ENCODE measurements at places on chromosomes 6 and 20. TPM values are rescaled to one million over a fixed set of nuclear protein-coding genes. Genes with fewer than 3 reads are reported as not detected.

HLA-DRA gene
- 2.1 TPM for total RNA-seq

HECA gene
- total RNA-seq, result 17.8 TPM

CD24 gene
- 1,512 TPM for total RNA-seq

SLC22A3 gene
- total RNA-seq, result 0.87 TPM

DDO gene
- total RNA-seq, result not detected

UBD gene
- total RNA-seq, result 24.6 TPM

OPRM1 gene
- total RNA-seq, result not detected

HLA-DOA gene
- 2.5 TPM for total RNA-seq

SOBP gene
- total RNA-seq, result 1.8 TPM

WFDC12 gene
- not detected for total RNA-seq

ENPP4 gene
- 4.9 TPM for total RNA-seq

BNIP5 gene
- total RNA-seq, result 2.1 TPM

DAAM2 gene
- 22.6 TPM for total RNA-seq

DNA sequence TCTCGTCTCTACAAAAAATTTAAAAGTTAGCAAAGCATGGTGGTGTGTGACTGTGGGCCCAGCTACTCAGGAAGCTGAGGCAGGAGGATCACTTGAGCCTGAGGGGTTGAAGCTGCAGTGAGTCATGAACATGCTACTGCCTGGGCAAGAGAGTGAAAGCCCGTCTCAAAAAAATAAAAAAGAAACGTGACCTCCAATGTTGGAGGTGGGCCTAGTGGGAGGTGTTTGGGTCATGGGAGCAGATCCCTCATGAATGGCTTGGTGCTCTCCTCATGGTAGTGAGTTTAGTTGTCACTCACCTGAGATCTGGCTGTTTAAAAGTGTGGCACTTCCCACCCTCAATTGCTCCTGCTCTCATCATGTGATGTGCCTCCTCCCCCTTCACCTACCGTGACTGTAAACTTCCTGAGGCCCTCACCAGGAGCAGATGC, 24.3 kb downstream of the RBL1 start:
- DNase-seq, result no peak

- DNase-seq, result no peak
Observed at GRCh38 chr20:34337544-34337943, 25.5 kb upstream of the ITCH start.

GRCh38 chr6:20882014-20882413, 347.8 kb downstream of the CDKAL1 start:
- no peak for DNase-seq

GRCh38 chr6:163883984-163884383, 469.5 kb downstream of the QKI start:
- DNase-seq, result no peak

GRCh38 chr20:17624551-17625245, 54.8 kb downstream of the DSTN start:
- no peak for DNase-seq

- no peak for DNase-seq
Observed at GRCh38 chr6:163367497-163368183, 46.9 kb upstream of the QKI start.

- no peak for DNase-seq
Observed at GRCh38 chr6:147509891-147510290, 1.4 kb downstream of the SAMD5 start.

GRCh38 chr6:9564021-9564420, 850.9 kb downstream of the TFAP2A start:
- no peak for DNase-seq

GRCh38 chr20:33785503-33785902, 25.6 kb upstream of the CHMP4B start:
- DNase-seq, result no peak

DNA sequence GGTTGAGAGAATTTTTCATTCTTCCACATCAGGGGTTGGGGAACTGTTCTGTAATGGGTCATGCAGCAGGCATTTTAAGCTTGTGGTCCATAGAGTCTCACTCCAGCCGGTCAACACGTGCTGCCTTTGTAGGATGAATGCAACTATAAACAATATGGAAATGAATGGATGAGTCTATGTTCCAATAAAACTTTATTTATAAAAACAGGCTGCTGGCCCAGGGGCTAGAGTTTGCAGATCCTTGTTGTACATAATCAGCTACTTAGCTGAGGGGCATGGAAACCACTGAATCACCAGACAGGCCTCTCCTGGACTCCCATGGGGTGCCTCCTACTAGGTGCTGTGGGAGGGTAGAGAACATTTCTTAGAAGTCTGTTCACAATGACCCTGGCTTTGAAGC, 243.4 kb downstream of the BMP7 start:
- no peak for DNase-seq

DNA sequence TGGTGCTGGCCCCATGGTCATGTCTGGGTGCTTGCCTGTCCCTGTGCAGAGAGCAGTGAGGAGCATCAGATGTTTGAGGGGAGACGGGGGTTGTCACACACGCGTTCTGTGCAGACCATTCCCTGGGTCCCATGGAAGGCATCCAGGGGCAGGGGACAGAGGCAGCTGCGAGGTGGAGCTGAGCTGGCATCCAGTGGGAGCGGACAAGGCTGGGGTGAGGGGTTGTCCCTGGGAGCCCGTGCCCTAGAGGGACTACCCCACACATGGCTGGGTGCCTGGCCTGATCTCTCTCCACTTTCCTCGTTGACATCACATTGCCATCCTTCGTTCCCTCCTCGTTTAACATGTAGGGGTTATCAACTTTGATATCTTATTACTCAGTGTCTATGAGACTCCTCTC, 331.3 kb downstream of the CDH4 start:
- DNase-seq, result no peak

GRCh38 chr6:30615958-30616810, 859 bp downstream of the PPP1R10 start:
- no peak for DNase-seq

DNA sequence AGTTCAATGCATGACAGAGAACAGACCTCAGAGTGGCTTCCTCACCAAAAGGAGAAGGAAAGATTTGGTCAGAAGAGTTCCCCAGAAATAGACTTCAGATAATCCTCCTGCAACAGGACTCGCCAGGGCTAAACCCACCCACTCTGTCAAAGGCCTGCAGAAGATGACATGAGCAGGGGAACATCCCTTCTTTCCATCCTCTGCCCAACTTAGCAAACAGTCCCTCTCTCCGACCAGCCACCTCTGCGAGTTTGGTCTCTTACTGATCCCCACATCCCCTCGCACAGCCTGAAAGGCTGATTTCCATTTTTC, 7.5 kb downstream of the NFATC2 start:
- DNase-seq, result no peak

- peak; percentile 91 for DNase-seq
Observed at GRCh38 chr6:34888874-34889555, at the start of gene ANKS1A. Gene ANKS1A, plus strand, starts transcription at chr6:34889255. Its CDS starts 148 bp downstream, at chr6:34889403.

GRCh38 chr6:158073776-158074175, 92.1 kb downstream of the SYNJ2 start:
- no peak for DNase-seq

GRCh38 chr6:158047127-158047518, 65.5 kb downstream of the SYNJ2 start:
- no peak for DNase-seq

DNA sequence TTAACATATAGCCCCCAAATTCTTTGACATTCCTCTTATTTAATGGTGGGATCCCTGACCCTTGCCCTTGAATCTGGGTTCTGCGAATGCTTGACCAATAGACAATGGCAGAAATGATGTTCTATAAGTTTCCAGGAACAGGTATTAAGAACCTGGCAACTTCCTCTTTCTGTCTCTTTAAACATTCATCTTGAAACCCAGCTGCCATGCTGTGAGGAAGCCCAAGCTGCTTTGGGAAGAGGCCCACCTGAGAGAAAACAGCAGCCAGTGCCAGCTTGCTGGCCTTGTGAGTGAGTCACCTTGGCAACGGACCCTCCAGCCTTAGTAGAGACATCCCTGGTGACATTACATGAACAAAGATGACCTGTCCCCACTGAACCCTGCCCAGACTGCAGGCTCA, 45.2 kb upstream of the RALY start:
- no peak for DNase-seq

GRCh38 chr20:1806456-1806855, 88.8 kb upstream of the SIRPA start:
- peak; percentile 47 for DNase-seq

GRCh38 chr6:133741375-133741861, 147.5 kb upstream of the TCF21 start:
- DNase-seq, result no peak

DNA sequence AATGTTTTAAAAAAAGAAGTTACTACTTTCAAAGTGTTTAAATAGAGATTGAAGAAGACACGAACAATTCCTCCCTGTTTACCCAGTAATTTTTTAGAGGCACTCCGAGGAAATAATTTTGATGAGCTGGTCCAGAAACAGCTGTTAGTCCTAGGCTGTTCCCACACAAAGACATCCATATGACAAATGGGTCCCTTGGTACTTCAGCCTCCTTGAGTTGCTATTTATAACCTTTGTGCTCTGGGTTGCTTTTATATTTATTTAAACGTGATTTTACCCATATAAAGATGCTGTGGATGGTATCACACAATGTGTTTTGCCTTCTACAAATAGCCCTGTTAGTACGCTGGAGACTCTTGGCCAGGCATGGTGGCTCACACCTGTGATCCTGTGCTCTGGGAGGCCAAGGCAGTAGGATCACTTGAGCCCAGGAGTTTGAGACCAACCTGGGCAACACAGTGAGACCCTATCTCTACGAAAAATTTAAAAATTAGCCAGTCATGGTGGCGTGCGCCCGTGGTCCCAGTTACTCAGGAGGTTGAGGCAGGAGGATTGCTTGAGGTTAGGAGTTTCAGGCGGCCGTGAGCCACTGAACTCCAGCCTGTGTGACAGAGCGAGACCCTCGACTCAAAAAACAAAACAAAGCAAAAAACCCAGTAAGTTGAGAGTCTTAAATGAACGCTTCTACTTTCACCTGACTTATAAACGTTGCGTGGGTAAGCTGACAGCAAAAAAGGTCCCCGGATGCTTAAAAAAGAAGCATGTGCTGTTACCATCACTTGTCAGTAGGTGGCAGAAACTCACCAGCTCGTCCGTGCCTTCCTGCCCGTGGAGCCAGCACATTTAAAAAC, 56.9 kb upstream of the ARMH2 start:
- no peak for DNase-seq

- no peak for DNase-seq
Observed at GRCh38 chr6:118354641-118355040, 193.5 kb upstream of the PLN start.

DNA sequence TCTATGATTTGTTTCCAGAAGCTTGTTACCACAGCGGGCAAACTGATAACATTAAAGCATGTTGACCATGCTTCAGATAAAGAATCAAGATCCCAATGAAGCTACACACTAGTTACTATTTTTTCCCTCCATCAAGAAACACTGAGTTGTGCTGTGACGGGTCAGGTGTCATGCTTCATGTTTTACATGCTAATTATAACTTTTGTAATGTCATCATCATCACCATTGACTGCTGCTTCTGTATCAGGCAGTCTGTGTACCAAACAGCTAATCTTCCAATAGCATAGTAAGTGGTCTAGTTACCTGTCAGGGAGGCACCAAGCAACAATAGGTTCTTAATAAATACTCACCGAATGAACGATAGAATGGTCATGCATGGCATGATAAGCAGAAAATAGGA, 388.1 kb downstream of the THBS2 start:
- DNase-seq, result no peak
